ENCODE measurements at places on chromosomes 7 and 10.
A peak's percentile ranks its signal among the peaks of the same experiment; 100 is the strongest.

GRCh38 chr10:129853562-129853903 is 110.5 kb downstream of the EBF3 start:
- DNase-seq: no peak

DNA sequence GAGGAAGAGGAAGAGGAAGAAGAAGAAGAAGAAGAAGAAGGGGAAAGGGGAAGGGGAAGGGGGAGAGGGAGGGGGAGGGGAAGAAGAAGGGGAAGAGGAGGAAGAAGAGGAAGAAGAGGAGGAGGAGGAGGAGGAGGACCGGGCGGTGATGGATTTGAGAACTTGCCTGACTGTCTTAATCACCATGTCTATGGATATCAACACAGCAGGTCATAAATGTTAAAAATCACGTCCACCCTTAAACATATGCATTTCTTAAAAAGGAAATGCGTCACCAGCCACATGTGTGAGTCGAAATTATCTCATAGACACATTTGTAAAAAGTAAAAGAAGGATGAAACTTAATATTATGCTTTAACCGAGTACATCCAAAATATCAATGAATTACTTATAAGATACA is 42.1 kb upstream of the INSIG1 start:
- DNase-seq: no peak

DNA sequence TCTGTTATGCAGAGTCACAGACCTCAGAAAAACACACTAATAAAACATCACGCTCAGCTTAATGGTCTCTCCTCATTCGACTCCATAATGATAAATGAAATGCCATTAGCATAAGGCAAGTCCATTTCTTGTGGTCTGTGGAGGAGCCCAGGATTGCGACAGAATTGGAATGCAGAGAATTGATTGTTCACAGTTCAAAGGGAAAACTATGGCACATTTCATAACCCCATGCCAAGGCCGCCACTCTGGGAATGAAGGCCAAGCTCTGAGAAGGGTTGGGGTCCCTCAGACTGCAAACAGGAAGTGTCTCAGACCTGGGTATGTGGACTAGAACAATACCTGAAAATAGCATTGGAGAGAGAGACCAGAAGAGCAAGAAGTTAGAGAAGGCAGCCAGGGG is 398.9 kb downstream of the ADRA2A start:
- DNase-seq: no peak

DNA sequence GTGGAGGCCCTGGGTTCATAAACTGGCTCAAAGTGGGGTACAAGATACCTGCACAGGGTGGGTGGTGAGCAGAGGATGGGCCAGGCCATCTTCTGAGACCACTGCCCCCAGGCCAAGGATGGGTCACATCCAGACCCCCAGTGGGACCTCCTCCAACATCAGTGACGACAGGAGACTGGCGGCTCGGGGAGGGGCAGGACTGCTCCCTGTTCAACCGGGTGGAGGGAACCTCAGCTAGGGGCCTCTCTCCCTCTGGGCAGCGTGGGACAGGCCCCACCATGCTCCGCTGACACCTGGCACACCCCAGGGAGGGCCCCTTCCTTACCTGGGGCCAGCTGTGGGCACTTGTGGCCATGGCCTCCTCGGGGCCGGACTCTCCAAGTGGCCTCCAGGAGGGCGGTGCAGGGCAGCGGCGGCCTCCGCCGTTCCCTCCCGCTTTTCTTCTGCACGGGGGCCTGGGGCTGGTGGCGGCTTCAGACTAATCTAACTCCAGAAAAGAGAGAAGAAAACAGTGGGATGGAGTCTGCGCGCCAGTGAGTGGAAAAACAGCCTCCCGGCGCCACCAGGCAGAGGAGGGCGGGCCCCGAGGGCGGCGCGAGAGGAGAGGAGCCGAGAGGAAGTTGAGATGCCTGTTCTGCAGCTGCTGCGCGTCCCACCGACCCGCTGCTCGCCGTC is at the start of gene CALHM2:
TSS of gene CALHM2 (minus strand) at position 540 of the 675 bp plus-strand sequence. CDS start 2,429 bp downstream, outside the sequence.
- DNase-seq: no peak

DNA sequence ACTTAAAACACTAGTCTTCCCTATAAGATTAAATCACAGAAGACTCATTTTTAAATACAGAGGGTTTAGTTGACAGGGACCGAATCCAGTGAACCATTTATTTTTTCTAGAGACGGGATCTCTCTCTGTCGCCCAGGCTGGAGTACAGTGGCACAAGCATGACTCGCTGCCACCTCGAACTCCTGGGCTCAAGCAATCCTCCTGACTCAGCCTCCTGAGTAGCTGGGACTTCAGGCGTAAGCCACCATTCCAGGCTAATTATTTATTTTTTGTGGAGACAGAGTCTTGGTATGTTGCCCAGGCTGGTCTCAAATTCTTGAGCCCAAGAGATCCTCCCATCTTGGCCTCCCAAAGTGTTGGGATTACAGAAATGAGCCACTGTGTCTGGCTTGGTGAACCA is 20.9 kb upstream of the LYZL1 start:
- peak; percentile 30 for DNase-seq

- DNase-seq: no peak
Observed at GRCh38 chr10:96585736-96586418, 935 bp downstream of the TM9SF3 start.

DNA sequence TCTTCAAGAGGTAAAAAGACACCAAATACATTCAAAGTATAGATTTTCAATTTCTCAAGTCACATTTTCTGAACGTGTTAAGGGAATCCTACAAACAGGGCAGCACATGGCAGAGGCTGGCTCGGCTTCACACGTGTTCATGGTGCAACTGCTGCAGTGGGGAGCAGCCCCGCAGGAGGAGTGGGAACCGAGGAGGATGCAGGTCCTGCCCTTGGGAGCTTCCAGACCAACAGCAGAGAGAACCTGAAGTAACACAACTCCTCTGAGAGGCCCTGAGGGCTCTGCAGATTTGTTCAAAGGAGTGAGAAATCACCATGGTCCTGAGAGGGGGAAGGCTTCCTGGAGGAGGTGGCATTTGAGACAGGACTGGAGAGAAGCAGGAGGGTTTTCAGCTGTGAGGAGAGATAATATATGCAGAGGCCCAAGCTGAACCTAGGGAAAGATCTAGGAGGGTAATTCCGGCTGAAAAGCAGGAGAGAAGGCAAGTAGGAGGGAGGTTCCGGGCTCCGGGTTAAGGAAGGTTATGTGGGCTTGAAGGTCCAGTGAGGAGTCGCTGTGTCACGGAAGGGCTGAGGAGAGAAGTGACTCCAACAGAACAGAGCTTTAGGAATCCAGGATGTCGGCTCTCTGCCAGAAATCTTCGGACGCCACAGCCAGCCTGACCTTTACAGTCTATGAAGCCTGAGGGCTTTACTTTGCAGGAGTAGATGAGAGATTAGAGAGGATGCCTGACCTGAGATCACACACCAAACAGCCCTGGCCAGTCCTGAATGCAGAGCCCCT is 77.5 kb downstream of the GPR26 start:
- DNase-seq: no peak

DNA sequence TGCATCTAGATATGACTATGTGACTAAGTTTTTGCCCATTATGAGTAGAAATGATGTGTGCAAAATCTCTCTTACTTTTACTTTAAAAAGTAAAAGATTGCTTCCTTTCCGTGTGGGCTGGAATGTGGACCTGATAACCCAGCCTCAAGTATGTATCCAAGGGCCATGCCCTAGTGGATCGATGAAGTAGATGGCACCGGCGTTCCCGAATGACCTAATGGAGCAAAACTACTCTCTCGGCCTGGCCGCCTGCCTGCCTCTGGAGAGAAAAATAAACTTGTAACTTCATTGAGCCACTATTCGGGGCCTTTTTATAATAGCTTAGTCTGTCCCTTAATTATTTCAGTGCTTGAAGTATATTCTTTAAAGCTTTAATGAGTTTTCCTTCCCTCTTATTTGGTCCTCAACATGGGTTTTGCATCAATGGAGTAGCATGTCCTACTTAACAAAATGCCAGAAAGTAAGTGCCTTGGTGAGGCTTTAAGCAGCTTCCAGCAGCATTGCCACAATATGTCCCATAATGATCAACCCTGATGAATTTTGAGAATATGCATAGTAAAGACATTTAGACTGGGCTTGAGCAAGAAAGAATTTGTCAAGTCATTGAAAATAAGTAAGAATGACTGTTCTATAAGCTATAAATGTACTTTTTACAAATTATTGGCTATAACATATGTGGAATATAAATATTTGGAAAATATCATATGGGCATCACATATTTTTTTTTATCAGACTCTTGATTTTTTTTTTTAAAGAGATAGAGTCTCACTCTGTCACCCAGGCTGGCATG is 61.4 kb downstream of the PLXDC2 start:
- DNase-seq: no peak

DNA sequence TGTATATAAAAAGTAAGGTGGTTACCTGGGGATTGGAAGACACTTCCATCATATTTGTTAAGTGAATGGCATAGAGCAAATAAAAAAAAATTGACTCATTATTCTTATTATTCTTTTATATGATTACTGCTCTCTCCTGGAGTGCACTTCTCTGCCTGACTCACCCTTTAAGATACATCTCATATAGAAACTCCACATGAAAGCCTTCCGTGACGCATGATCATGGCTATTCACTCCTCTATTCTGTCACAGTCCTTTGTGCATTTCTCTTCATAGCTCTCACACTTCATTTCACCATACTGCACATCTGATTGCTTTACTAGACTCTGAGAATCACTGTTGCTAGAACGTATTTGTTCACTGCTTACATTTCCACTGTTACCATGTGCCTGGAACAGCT is 597.3 kb downstream of the CNTNAP2 start:
- DNase-seq: no peak

DNA sequence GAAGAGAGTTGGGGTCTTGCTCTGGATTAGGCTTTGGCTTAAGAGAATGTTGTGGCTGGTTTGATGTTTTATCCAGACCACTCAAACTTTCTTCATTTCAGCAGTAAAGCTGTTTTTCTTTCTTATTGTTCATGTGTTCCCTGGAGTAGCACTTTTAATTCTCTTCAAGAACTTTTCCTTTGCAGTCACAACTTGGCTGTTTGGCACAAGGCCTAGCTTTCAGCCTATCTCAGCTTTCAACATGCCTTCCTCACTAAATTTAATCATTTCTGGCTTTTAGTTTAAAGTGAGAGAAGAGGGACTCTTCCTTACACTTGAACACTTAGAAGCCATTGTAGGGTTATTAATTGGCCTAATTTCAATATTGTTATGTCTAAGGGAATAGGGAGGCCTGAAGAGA is 18.1 kb downstream of the CCDC126 start:
- DNase-seq: no peak

DNA sequence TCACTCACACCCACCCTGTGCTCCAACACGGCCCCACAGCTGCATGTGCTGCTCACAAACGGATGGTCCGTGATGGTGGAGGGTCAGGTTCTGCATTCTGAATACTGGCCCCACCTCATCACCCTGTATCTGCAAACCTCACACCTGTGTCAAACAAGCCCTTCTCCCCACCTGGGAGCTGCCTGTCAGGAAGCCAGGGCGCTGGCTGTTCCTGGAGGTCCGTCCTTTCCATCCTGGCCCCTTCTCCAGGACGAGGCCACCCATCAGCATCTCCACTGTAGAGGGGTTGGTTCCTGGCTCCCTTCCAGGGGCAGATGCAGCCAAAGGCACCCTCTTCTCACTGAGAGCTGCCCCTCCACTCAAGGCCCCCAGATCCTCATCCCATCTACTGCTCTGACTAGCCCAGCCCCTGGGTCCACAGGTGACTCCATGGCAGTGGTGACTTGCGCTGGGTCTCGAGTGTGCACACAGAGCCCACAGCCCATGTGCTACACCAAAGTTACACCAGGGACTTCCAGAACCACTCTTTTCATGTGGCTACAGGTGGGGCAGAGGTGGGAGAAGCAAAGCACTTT is 229.4 kb downstream of the TNS3 start:
- no peak for DNase-seq

DNA sequence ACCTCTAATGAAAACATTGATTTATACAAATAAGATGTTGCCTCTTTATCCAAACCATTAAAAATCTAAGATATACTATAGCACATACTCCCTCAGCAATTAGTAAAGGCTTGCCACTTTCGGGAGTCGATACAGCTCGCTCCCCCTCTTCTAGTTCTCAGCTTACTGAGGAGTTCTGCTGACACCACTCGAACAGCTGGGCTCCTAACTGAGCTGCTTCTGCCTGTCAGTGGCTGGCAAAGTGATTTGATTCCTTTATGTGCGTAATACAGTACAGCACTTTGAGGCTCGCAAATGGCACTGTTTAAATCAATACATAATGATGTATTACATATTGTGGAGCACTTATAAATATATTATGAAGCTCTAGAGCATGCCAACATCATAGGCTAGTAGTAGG is 241.8 kb downstream of the CREB5 start:
- DNase-seq: no peak

GRCh38 chr7:24422441-24423010 is 138.5 kb downstream of the NPY start:
- no peak for DNase-seq

- no peak for DNase-seq
Observed at GRCh38 chr7:111329367-111330234, 232.7 kb downstream of the IMMP2L start.

GRCh38 chr10:113958631-113959382 is 84.9 kb upstream of the ADRB1 start:
- peak; percentile 88 for DNase-seq

- no peak for DNase-seq
Observed at GRCh38 chr10:71648254-71648932, 71.2 kb downstream of the C10orf105 start.

GRCh38 chr7:28107960-28108359 is 72.6 kb downstream of the JAZF1 start:
- no peak for DNase-seq

DNA sequence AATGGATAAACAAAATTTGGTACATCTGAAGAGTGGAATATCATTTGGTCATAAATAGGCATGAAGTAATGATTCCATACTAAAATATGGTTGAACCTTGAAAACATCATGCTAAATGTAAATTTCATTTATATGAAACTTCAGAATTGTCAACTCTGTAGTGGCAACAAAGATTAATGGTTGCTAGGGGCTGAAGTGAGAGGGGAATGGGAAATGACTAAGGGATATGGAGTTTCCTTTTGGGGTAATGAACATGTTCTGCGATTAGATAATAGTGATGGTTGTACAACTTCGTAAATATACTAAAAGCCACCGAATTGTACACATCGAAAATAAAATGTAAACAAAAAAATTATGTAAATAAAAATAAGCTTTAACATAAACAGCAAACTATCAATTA is 384.1 kb upstream of the STEAP1 start:
- DNase-seq: no peak

GRCh38 chr7:20647908-20648776 is 32.7 kb downstream of the ABCB5 start:
- DNase-seq: no peak

GRCh38 chr7:150586785-150587152 is 19.6 kb downstream of the GIMAP4 start:
- DNase-seq: no peak

GRCh38 chr7:92763636-92764423 is 72.5 kb downstream of the CDK6 start:
- DNase-seq: no peak

DNA sequence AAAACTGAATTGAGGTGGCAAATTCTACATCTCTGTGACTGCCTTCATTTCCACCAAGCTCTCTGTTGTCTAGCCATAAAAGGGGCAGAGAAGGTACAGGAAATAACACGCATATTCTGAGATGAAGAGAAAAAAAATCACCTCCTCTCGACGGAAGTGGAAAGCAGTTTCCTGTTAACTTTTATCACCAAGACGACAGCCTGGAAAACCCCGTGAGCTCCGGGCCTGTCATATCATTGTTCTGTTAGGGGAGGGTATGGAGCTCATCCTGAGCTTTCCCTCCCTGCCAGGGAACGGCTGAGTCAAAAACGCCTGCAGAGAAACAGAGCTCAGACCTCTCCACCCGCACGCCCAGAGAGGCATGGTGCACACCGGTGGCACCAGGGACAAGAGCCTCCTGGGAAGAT is 200.3 kb downstream of the PRPF18 start:
- no peak for DNase-seq

GRCh38 chr10:33087922-33088321 is 129.9 kb upstream of the ITGB1 start:
- DNase-seq: no peak

GRCh38 chr10:69358148-69358795 is 58.4 kb downstream of the TACR2 start:
- DNase-seq: no peak

All from osteocyte (in vitro differentiated cells).